ENCODE measurements at places on chromosomes 13 and 19. TPM values are rescaled to one million over a fixed set of nuclear protein-coding genes. Genes with fewer than 3 reads are reported as not detected.

GSX1 gene
- not detected for total RNA-seq

DCLK1 gene
- total RNA-seq: 7.3 TPM

CLDN10 gene
- total RNA-seq: 0.28 TPM

JOSD2 gene
- 35.6 TPM for total RNA-seq

ZNF471 gene
- total RNA-seq: 2.6 TPM

KLK2 gene
- not detected for total RNA-seq

RNF225 gene
- not detected for total RNA-seq

KLK4 gene
- total RNA-seq: 3.5 TPM

OR10H1 gene
- not detected for total RNA-seq

SIGLEC8 gene
- total RNA-seq: 0.49 TPM

OR10H5 gene
- total RNA-seq: not detected

EPSTI1 gene
- total RNA-seq: 9.4 TPM

ZNF556 gene
- total RNA-seq: 0.12 TPM

PDS5B gene
- total RNA-seq: 29.7 TPM

PINLYP gene
- total RNA-seq: 0.95 TPM

FGF9 gene
- 0.61 TPM for total RNA-seq

OLFM4 gene
- total RNA-seq: 235 TPM

CCDC122 gene
- 5.4 TPM for total RNA-seq

- no peak for DNase-seq
Measured at GRCh38 chr19:3816566-3817218, 30.5 kb upstream of the MATK start.

DNA sequence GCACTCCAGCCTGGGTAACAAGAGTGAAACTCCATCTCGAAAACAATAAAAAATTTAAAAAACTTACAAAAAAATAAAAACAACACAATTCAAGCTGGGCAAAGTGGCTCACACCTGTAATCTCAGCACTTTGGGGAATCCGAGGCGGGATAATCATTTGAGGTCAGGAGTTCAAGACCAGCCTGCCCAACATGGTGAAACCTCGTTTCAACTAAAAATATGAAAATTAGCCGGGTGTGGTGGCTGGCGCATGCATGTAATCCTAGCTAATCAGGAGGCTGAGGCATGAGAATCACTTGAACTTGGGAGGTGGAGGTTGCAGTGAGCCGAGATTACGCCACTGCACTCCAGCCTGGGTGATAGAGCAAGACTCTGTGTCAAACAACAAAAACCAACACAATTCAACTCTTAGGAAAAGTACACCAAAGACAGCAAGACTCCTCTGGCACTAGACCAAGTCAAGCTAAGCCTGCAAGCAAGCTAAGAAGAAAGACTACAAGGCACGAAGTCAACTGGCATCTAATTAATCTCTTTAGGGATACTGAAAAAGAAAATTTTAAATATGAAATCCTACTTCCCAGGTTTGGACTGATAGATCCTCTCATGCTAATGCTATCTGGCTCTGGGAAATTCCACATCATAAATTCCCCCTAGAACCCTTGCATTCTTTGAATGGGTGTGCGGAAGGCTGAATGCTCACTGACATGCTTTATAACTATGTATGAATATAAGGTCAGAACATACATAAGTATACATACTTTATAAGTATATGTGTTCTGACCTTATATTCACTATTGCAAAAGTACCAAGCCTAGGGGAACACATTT lies 7.9 kb downstream of the PBX4 start:
- no peak for DNase-seq

DNA sequence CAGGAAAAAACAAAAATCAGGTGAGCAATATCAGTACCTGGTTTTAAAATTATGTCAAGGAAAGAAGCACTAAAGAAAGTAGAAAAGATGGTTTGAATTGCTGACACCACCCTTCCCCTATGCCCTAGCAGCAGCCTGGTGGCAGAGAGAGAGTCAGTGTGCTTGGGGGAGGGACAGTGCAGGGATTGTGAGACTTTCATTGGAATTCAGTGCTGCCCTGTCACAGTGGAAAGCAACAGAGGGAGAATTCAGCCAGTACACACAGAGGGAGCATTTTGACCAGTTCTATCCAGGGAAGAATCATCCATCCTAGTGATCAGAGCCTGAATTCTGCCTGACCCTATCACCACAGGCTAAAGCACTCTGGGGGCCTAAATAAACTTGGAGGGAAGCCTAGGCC lies 222.4 kb upstream of the PCDH17 start:
- no peak for DNase-seq

DNA sequence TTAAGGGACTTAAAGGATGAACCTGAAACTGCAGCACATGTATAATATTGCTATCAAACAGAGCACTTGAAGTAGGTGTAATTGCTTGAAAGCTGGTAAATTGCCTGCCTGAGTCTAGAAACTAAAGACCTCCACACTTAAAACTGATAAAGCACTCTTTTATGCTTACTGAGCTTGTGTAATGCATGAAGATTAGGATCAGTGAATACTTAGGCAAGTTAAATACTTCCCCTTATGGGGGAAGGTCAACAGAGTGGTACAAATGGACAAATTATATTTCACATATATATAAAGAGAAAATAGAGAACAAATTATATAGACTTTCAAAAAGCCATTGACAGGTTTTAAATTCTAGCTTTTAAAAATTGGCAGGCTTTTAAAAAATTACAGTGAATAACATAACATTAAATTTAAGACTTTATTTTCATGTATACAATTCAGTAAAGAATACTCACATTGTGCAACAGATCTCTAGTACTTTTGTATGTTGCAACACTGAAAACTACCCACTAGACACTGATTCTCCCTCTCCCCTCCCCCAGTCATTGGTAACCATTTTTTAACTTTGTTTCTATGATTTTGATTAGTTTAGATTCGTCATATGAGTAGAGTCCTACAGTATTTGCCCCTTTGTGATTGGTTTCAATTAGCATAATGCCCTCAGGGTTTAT lies 23.9 kb downstream of the PIBF1 start:
- DNase-seq: no peak

- DNase-seq: no peak
Measured at GRCh38 chr13:67369895-67370660, 139.9 kb upstream of the PCDH9 start.

DNA sequence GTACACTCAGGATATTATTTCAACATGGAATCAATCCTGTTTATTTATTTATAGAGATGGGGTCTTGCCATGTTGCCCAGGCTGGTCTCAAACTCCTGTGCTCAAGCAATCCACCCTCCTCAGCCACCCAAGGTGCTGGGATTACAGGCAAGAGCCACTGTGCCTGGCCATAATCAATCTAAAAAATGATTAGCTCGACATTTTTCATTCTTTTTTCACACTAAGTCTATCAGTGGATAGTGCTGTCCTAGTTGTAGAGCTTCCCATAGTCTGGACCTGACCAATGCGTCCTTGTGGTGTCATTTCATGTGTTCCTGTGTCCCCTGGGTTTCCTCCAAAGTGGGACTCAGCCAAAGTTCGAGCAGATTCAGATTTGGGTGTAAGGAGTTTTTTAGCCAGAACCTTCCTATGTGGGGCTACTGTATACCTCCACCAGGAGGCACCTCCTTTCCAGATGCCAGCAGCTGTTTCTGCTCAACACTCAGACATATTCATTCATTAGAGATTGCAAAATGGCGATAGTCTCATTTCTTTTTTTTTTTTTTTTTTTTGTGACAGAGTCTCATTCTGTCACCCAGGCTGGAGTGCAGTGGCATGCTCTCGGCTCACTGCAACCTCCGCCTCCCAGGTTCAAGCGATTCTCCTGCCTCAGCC lies 61.1 kb downstream of the MAP4K1 start:
- DNase-seq: no peak

- no peak for DNase-seq
Measured at GRCh38 chr13:73754241-73754640, 380.0 kb downstream of the KLF12 start.

GRCh38 chr13:114114006-114114640 lies 18.3 kb downstream of the RASA3 start:
- peak; percentile 6 for DNase-seq

DNA sequence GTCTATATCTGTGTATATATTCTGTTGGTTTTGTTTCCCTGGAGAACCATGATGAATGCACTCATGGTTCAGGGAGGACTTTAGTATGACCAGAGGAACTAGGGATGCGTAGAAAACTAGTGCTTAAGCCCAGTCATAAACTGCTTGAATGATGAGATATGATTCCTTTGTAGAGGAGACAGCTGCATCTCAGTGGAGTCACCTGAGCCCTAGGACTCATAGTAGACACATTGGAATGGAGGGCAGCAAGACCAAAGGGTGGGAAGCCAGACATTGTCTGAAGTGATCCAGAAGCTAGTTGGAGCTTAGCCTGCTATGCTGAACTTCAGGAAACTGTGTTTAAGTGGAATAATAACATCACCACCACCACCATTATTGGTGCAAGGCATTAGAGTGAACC lies 89.5 kb upstream of the SPATA13 start:
- DNase-seq: no peak

GRCh38 chr13:109412283-109412901 lies 374.0 kb downstream of the IRS2 start:
- DNase-seq: peak; percentile 31

GRCh38 chr19:29568036-29569025 lies 37.8 kb upstream of the POP4 start:
- no peak for DNase-seq

- DNase-seq: no peak
Measured at GRCh38 chr19:46484656-46485055, 11.0 kb downstream of the PNMA8B start.

- DNase-seq: no peak
Measured at GRCh38 chr19:12984143-12984627, 11.1 kb upstream of the NFIX start.

DNA sequence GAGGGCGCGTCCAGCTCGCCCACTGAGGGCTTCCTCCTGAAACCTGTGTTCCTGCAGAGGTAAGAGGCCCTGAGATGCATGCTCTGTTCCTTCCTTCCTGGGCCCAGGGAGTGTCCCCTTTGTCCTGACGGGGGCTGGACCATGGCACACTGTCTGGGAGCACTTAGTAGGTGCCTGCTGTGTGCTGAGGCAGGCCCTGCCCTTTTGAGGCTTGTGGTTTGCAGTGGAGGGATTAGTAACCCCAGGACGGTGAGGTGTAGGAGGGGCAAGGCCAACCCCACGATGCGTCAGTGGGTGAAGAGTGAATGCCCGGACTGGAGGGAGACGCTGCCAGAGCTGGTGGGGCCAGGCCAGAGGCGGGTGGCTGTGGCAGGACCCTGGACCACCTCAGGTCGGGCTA lies 11.2 kb upstream of the F2RL3 start:
- DNase-seq: no peak

DNA sequence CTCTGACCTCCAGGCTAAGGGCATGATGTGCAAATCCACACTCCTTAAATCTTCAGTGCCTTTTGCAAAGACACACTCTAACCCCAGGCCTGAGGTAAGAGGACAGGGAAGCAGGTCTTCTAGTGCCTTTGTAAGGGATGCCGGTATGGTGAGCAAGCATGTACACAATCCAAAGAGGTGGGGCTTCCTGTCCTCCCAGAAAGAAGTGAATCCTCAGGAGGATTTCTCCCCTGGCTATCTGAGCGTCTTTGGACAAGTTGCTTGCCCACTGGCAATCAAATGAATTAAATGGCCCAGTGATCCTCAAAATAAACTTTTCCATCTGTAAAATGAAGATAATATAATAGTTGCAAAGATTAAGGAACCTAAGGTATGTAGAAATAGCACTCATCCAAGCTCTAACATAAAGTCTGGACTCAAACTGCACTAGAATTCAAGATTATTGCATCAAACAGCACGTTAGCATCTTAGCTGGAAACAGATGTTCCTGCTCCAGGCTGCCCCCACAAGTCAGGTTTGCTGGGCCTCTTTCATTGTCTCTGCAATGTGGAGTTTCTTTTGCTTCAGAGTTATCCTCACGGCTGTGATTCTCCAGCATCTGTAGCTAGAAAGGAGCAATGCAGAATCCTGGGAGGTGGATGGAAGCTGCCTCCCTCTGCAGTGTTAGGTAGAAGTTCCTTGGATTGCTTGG lies 249.6 kb downstream of the TSHZ3 start:
- no peak for DNase-seq

- peak; percentile 79 for DNase-seq
Measured at GRCh38 chr19:43525836-43526771, 897 bp downstream of the ETHE1 start.

DNA sequence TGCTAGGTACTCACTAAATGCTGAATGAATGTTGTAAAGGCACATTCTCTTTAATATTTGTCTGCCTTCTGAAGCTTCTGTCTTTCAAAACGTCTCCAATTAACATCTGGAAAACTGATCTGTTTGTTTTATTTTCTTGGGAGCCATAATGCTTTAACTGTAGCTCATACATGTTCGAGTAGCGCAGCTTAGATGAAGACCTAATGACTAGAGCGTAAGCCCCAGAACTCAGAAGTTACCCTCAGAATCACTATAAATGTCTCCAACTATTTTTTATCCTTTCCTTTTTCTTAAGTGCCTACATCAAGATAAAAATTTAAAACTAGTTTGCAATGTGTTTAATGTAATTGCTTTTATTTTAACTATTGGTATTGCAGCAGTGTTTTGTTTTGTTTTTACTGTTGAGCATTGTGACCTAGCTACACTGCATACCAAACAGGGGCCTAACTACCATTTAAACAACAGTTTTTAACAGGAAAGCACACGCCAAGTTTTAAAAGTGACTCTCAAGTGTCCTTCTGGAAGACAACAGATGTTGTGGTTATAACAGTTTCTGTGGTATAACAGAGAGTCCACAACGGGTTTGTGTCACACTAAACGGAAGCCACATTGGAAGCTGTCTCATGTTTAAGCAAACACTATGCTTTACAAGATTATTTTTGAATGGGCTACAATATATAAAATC lies 42.0 kb downstream of the MRPL57 start:
- DNase-seq: no peak

DNA sequence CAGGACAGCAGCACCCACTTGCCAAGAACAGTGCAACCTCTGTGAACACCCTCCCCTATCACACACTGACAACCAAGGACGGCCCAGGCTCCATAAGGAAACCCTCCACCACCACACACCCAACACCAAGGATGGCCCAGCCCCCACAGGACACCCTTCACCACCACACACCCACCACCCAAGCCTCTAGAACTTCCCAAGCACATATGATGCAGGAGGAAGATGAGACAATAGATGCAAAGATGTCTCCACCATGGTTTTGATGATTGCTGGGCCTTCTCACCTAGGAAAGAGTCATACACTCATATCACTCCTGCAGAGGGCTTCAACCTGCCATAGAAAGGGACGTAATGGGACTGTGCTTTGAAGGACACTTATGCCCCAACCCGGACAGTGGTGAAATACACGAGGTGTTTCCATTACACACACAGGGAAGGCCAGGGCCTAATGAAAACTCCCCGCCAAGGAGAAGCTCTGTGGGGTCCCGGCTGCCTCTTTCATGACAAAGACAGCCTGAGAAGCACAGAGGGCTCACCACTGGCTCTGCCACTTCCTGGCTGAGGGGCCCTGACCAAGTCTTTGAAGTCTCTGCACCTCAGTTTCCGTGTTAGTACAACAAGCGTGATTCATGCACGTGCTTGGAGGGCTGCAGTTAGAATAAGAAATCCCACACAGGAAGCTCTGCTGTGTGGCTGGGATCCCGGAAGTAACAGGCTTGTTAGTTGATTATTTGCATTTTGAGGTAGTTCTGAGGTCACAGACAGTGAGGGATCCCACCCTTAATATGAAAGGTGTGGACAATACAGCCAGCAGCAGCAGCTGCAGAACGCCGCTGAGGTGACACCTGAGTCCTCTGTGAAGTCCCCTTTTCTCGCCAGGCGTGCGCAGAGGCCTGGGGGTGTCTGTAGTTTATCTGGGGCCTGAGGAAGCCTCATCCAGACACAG lies 61.9 kb upstream of the ATP12A start:
- no peak for DNase-seq

Measured in left colon (tissue), 2 donors.